ENCODE measurements at places on chromosomes 6 and 20.
A peak's percentile ranks its signal among the peaks of the same experiment; 100 is the strongest.

DNA sequence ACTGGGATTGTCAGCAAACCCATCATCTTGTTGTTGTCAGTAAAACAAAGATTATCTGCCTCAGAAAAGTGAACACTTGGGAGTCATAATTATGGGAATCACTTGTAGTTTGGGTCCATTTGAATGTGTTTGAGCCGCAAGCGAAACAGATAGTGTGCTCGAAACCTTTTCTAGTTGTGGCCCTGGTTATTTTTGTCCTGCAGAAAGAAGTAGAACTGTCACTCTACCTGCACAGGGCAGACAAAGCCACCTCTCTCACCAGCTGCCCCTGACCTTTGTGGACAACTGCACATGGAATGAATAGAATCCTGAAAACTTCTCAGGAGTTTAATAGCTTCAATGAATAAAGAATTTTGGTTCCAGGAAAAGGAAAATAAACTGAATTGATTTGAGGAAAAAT is 156.1 kb upstream of the CHD6 start:
- no peak for DNase-seq

DNA sequence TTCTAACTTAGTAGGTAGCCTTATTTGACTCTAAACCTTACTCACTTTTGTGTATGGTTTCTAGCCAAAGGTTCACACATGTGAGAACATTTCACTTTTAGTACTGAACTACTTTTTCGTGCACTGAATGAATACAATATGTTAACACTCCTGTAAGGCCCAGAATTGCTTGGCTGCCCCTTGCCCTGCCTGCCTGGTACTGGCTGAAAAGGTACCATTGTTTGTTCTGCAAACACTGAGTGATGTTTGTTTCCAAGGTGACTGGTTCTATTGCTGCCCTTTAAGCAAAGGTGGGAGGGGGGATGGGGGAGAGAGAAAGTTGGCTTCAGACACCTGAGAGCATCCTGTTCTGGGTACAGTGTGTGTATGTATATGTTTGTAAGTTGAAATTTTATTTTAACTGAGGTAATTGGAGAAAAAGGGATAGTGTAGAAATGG is 31.2 kb downstream of the RREB1 start:
- no peak for DNase-seq

- DNase-seq = no peak
Observed at GRCh38 chr20:21682521-21682954, 22.9 kb upstream of the PAX1 start.

DNA sequence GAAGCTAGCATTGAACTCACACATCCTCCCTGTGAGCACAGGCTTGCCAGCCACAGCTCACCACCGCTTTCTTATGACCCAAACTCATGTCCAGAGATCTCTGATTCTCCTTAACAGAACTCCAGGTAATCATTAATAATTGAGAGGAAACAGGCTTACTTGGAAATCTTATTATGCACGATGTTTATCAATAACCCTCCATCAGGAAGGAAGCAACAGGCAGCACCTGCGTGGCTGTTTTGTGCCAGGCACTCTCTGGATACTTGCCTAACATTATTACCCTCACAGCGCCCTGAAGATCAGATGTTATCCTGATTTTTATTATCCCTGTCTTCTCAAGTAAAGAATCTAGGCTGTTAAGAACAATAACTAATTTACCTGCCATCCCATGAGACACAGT is 306.6 kb downstream of the PRKN start:
- no peak for DNase-seq

DNA sequence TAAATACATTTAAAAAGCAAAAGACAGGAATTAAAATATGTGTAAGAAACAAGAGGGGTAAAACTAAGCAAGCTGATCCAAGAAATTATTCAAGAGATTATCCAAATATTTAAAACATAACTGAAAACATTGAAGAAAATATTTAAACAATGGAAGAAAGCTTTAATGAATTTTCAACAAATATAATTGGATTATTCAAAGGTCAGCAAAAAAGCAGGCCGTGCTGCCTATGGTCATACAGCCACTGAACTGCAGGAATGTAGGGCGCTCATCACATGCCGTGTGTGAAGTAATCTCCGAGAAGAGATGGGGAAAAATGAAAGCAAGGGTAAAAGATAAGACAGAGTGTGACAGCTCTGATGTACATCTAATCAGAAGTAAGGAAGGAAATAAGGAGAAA is 1195.4 kb upstream of the EYS start:
- DNase-seq = no peak

- DNase-seq = no peak
Observed at GRCh38 chr6:73180763-73181619, 44.3 kb downstream of the KHDC1L start.

DNA sequence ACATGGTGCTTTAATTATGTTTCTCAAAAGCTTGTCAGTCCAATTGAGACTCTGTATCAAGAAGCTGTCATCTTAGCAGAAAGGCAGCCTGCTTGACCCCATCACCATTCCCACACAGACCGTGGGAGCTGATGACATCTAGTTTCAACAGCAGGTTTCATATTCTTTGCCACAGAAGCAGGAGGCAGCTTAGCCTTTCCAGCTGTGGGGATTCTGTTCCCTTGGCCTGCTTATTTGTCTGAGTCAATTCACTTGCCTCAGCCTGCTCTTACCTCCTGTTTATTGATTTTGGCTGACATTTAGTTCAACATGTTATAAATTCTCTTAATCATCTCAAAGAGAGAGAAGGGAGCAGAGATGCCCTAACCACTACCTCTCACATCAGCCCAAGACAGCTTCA is 527.7 kb downstream of the ADGRB3 start:
- no peak for DNase-seq

- DNase-seq = no peak
Observed at GRCh38 chr6:12474167-12475140, 184.3 kb downstream of the EDN1 start.

- DNase-seq = no peak
Observed at GRCh38 chr6:6688951-6689350, 100.4 kb downstream of the LY86 start.

- no peak for DNase-seq
Observed at GRCh38 chr6:162190981-162191380, 536.6 kb downstream of the PRKN start.

GRCh38 chr20:34794006-34794585 is 31.4 kb downstream of the NCOA6 start:
- no peak for DNase-seq

GRCh38 chr20:62597416-62598115 is 44.7 kb upstream of the SLCO4A1 start:
- DNase-seq = no peak

DNA sequence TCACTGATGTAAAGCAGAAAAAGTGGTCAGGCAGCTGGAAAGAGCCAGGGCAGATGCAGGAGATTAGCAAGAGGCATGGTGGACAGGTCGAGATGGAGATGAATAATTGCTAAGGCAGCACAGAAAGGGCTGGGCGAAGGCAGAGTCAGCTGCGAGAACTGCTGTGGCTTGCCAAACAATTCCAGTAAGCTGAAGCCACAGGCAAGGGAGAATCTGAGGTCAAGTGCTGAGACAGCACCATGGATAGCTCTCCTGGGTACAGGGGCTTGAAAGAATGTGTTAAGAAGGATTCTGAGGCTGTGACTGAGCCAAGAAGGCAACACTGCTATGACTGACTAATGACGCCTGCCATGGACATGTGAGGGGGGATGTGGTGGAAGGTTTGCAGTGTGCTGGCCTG is 220.8 kb upstream of the FOXA2 start:
- DNase-seq = peak; percentile 24

GRCh38 chr6:28922004-28922820 is 1.6 kb downstream of the TRIM27 start:
- DNase-seq = no peak

- DNase-seq = no peak
Observed at GRCh38 chr20:40090236-40090635, 598.8 kb downstream of the MAFB start.
